ENCODE measurements at places on chromosomes 5 and 9.

DNA sequence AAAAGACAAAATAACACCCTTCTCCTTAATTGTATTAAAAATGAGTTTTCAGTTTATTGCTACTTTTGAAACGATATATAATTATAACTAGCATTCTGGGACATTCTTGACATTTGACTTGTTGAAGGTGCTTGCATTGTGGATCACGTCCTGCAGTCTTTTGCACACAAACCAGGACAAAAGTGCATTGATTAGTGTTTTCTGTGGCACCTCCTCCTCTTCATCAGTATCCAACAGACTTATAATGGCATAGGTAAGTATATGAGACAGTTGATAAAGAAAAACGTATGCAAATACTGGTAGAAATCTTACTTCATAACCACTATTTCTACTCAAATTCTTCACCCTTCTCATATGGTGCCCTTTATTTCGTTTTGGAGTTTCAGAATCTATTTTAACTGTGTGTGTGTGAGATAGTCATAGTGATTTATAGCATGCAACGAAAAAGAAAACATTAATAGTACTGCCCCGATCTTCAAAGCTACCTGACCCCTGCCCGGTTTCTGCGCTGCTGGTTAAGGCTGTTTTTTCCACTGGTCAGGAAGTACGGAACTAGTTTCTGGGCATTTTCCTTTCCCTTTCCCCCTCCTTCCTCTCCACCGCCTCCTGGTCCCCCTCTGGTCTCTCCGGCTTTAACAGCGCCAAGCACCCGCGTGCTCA is 639 bp upstream of the RASA1 start:
- no peak for DNase-seq

- peak; percentile 53 for DNase-seq
These were observed 12.2 kb upstream of the ELL2 start for GRCh38 chr5:95973793-95974325.

DNA sequence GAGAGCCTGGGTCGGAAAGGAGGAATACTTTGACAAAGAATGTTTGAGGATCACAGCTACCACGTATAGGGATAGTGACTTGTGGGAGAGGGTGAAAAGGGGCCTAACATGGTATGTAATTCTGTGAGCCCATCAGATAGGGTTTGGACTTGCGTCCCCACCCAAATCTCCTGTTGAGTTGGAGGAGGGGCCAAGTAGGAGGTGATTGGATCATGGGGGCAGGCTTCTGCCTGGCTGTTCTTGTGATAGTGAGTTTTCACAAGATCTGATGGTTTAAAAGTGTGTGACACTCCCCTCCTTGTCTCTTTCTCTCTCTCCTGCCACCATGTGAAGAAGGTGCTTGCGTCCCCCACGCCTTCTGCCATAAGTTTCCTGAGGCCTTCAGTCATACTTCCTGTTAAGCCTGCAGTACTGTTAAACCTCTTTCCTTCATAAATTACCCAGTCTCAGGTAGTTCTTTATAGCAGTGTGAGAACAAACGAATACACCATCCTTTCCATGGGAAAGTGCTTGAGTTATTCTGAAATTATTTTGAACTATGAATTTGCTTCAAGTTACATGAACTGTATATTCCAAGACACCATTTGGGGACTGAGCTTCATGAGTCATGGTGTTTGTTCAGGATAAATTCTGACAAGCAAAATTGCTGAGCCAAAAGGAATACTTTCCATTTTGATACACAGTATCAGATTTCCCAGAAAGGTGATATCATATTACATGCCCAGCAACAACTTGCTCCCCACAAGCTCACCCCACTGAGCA is 68.8 kb upstream of the SSBP2 start:
- no peak for DNase-seq

- DNase-seq = peak; percentile 35
These were observed 896 bp downstream of the EBF1 start for GRCh38 chr5:159098603-159099436.

DNA sequence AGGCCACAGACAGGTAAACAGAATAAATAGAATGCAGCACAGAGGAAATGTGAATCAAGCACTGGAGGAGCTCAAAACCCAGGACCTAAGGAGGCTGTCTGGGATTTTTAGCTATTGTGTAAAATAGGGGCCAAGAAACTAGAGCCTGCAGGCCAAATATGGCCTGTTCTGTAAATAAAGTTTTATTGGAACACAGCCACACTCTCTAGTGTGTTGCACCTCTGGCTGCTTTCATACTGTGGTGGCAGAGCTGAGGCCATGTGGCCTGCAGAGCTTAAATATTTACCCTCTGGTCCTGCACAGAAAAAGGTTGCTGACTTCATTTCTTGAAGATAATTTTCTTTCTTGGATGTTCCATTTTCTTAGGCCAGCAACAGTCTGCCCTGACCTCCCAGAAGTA is 136.4 kb downstream of the WDR41 start:
- DNase-seq = no peak

- DNase-seq = no peak
These were observed 335.5 kb downstream of the FBXL7 start for GRCh38 chr5:15835514-15835913.

GRCh38 chr9:72440992-72441847 is 76.2 kb upstream of the ZFAND5 start:
- DNase-seq = no peak

- no peak for DNase-seq
These were observed 52.3 kb downstream of the C9orf153 start for GRCh38 chr9:86207193-86207592.

DNA sequence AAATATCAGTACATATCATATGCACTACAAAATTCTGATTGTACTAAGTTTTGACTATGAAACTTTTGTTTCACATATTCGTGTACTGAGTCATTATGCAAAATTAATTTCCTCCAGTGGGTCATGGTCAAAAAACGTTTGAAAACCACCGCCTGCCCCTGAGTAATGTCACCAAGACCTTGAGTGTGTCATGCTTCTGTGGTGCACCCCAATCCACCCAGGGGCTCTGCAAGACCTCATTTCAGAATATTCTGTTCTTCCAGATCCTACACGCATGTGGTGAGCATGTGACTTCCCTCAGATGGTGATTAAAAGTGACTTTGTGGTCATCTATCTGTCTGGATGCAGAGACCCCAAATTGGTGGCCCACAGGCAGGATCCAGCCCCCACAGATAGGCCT is 31.0 kb downstream of the ABLIM3 start:
- DNase-seq = peak; percentile 89

DNA sequence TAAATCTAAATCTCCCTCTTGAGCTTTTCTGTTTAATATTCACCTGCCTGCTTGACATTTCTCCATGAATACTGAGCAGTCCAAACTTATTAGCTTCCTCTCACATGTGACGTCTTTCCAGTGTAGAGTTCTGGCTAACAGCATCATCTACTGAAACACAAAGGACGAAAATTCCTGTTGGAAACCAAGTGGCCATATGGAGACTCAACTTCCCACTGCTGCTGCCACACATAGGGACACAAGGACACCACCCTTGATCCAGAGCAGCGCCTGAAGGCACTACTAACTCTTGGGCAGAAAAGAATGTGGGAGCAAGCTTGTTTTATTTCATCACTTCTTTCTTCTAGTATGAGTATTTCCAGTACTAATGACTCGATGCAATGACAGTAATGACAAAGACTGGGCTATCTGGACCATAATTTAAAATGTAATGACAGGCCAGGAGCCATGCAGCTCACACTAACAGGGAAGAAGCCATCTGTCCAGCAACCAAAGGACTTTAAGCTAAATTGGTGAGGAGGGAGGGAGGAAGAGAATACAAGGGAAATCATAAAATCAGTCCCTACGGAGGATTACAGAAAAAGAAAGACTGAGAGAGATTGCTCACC is 19.2 kb downstream of the RNF130 start:
- no peak for DNase-seq

DNA sequence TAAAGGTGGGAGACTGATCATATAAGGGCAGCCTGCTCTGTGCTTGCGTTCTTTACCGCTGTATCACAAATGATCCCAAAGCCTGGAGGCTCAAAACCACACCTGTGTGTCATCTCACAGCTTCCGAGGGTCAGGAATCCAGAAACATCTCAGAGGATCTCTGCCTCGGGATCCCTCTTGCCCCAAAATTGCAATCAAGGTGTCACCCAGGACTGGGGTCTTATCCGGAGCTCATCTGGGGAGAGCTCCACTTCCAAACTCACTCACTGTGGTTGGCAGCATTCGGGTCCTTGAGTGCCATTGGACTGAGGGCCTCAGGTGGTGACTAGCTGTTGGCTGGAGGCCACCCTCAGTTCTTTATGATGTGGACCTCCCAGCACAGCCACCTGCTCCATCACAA is 26.7 kb upstream of the FCN2 start:
- DNase-seq = no peak

GRCh38 chr9:80191108-80191507 is 619.3 kb downstream of the TLE4 start:
- DNase-seq = peak; percentile 18

GRCh38 chr5:20276959-20277263 is 288.9 kb upstream of the CDH18 start:
- DNase-seq = no peak

DNA sequence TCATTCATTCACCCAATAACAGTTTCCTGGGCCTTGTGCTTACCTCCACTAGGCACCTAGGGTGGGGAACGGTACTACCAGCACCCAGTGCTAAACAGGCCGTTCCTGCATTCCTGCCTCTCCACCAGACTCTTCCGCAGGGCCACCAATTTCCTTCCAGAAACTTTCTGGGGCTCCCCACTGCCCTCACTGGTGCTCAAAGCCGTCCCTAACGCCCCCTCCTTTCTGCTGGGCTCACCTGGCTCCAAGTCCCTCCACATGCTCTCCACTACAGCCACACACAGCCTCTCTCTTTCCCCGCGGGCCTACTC is 1.4 kb downstream of the PHF19 start:
- DNase-seq = no peak

- DNase-seq = peak; percentile 64
These were observed 114.6 kb upstream of the SPOCK1 start for GRCh38 chr5:137613554-137614265.

DNA sequence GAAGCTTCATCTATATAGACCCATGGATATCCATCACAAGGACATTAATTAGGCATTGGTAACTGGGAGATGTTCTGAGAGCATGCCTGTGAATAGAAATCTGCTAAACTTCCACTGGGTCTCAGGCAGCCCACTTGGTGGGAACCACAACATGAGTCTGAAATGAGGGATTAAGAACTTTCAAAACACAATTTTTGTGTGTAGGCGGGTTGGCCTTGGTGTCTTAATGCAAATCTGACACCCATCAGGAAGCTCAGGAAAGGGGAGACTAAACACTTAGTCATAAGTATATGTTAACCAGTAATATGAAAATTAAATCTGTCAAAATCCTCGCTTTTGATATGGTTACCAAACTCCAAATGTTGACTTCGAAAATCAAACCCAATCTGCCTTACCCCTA is 113.2 kb downstream of the FANCC start:
- DNase-seq = no peak

- DNase-seq = peak; percentile 34
These were observed 94.8 kb downstream of the ARRDC3 start for GRCh38 chr5:91288118-91288916.

- no peak for DNase-seq
These were observed 13.6 kb downstream of the OTULINL start for GRCh38 chr5:14595189-14595588.

- DNase-seq = no peak
These were observed 186.9 kb upstream of the GNA14 start for GRCh38 chr9:77834898-77835488.

DNA sequence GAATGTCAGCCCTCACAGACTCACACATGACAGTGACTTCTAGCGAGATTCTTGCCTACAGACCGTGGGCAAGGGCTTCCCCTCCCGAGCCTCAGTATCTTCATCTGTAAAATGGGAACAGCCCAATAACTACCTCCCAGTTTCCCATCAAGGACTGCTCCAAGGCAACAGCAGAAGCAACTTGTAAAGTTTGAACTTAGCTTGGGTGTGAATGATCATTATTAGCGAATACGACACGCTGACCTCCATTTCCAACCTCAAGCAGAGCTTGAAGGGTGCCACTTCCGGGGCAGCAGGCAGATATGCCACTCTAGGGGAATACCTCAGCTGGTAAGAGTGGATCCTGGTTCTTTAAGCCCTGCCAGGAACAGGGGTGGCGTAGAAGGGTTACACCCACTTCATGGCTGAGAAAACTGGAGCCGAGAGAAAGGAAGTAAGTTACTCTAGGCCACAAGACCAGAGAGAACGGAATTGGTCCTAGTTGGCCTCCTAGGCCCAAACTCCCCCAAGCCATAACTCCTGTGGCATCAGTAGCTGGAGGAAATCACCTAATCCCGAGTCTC is 2.0 kb downstream of the RNF44 start:
- peak; percentile 78 for DNase-seq

- no peak for DNase-seq
These were observed 39.5 kb downstream of the ADAMTS12 start for GRCh38 chr5:33852319-33852718.

DNA sequence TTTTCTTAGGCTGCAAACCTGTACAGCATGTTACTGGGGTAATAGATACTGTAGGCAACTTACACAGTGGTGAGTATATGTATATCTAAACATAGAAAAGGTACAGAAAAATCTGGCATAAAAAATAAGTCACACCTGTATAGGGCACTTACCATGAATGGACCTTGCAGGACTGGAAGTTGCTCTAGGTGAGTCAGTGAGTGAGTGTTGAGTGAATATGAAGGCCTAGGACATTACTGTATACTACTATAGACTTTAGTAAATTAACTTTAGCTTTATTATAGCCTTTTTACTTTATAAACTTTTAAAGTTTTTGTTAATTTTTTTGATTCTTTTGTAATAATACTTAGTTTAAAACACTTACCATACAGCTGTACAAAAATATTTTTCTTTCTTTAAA is 51.3 kb downstream of the DENND4C start:
- peak; percentile 11 for DNase-seq

GRCh38 chr9:91433180-91433579 is 9.5 kb upstream of the NFIL3 start:
- peak; percentile 94 for DNase-seq

DNA sequence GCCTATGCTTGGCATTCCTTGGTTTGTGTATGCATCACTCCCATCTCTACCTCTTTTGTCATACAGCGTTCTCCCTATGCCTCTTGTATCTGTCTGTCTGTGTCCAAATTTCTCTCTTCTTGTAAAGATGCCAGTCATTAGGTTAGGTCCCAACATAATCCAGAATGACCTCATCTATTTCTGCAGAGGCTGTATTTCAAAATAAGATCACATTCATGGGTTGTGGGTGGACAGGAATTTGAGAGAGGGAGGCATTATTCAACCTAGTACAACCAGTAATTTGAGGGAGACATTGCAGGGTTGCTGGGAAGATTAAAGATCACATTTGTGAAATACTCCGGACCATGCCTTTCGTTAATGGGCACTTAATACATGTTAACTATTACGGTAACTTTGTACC is 155.0 kb downstream of the MAN2A1 start:
- DNase-seq = no peak
